ENCODE measurements at places on chromosomes 13 and 19.

DNA sequence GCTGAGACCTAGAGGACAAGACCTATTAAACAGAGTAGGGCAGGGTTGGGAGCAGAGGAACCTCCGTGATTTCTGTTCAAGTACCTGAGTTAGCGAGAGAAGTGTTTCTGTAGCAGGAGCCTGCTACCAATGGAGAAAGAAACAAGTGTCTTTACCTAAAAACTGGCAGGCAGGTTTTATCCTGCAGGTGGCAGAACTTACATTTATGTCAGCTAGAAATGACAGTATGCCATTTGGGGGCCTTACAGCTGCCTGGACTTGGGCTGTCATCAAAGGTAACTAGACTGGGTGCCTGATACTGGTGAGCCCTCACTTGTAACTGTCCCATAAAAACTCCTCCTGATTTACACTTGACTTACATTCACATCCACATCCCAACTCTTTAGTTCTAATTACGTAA is 185.3 kb upstream of the MIR17HG start:
- DNase-seq = no peak

DNA sequence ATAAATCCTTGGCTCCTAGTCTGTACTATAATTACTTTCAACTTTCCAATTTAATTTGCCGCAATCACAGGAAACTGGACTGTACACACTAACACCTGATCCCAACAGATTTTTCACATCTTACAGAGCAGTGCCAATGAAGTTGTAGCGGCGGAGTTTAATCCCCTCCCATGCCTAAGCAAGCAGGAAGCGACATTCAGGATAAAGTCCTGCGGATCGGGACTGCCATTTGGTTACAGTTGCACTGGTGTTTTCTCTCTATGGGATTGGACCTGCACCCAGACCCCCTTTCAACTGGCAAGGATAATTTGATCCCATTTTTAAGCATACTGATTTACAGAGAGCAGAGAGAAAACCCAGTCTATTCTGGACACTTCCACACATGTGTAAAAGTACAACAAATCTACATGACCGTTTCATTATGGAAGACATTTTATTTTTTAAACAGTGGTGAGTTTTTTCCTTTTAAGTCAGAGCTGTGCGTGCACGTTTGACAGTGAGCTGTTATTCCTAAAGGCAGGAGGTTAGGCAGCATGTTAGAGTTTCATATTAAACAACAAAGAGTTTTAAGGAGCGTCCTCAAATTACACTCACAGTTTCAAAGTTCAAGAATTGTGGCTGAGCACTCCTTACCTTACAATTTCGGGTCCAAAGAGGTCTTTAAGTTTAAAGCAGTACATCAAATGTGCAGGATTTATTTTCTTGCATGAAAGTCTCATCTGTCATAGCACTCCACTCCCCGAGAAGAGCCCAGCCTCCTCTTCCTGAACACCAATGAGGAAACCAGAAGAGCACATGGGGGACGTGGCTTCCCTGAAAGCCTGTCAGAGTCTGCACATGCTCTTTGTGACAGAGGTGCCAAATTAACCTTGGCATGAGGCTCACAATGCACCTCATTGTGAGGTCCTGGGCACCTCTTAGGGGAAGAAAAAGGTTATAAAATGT is 141.6 kb upstream of the RFC3 start:
- DNase-seq = no peak

DNA sequence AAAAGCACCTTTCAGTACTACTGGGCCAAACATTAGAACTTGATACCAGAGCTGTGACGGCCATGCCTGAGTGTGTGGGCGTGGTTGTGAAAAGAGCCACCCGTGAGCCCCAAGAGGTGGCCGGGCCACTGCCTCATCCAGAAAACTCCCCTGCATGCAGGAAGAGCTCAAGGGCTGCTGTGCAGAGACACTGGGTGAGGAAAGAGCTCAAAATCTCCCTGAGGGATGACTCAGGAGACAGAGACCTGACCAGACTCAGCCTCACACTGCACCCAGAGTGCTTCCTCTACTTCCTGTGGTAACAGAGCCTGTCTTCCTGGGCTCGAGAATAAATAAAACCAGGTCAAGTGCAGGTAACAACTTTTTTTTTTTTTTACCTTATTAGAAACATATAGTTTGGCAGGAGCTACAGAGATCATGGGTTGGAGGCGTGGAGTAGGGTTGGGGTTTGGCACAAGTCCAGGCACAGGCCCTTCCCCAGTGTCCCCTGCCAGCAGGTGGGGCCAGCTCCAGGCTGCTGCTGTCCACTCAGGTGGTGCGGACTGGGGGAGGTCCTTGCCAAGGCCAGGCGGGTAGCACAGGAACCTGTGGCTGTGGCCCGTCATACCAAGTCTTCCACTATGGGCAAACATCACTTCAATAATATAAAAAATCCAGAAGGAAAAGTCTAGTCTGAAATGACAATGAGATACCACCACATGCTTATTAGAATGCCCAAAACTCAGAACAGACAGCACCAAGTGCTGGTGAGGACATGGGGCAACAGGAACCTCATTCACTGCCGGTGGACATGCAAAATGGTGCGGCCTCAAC is 25.5 kb downstream of the ELL start:
- DNase-seq = peak; percentile 86

DNA sequence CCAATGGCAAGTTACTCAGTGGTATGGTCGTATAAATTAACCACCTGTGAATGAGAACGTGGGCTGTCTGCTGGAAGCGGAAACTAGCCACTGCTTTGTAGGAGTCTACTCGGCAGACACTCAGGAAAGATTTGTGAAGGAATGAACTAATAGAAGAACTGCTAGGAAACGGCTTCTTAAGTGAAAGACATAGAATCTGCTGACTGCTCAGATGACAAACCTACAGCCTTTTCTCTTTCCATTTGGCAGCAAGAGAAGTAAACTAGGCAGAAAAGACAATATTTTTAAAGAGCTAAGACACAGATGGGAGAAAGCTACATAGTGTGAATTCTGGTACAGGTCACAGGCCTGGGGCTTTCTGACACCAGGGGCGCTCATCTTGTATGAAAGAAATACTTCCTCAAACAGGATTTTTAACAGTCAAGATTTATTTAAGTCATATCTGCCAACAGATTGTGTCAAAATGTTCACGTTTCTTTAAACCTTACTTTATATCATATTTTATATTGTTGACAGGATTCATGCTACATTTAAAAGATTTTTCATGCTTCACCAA is 78.4 kb downstream of the MIPEP start:
- no peak for DNase-seq

DNA sequence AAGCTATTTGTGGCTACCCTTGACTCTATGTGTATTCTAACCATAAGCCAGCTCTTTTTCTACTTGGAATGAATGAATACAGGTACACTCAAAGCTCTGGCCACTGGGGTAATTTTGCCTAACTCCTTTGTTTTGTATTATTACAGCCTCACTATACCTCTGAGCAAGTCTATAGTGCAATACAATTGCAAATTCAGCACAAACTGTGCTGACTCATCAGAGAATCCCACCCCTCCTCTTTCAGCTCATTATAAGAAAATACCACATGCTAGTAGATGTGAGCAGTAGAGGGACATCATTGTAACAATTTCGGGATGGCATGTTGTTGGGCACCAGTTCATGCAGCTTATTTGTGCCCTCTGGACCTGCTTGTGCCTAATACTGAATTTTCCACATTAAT is 1382.2 kb downstream of the SLITRK5 start:
- DNase-seq = no peak

- DNase-seq = no peak
Measured at GRCh38 chr19:35195830-35196229, 32.7 kb downstream of the FAM187B start.

DNA sequence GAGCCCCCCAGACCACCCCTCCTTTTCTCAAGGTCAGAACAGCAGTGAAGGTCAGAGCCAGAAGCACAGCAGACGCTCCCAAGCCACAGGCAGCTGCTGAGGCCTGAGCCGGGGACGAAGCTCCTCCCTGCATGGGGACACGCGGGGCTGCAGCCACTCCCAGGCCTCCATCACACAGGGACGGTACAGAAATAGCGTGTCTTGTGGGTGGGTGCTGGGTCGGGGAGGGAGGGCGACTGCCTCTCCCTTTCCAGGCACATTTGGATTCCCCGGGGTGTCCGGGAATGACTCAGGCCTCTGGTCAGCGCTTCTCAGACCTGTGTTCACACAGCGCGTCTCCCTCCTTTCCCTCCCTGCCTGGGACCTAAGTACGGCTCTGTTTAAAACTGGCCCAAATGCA is 33.2 kb downstream of the RASA3 start:
- no peak for DNase-seq

- no peak for DNase-seq
Measured at GRCh38 chr13:23950736-23951510, 53.6 kb upstream of the C1QTNF9B start.

- DNase-seq = no peak
Measured at GRCh38 chr13:76012091-76012721, 376.1 kb downstream of the LMO7 start.

- no peak for DNase-seq
Measured at GRCh38 chr19:1189419-1189818, 15.4 kb upstream of the SBNO2 start.

GRCh38 chr13:108322206-108322824 is 52.8 kb downstream of the TNFSF13B start:
- DNase-seq = peak; percentile 23

GRCh38 chr13:44155422-44156293 is 218.0 kb upstream of the SERP2 start:
- DNase-seq = no peak

DNA sequence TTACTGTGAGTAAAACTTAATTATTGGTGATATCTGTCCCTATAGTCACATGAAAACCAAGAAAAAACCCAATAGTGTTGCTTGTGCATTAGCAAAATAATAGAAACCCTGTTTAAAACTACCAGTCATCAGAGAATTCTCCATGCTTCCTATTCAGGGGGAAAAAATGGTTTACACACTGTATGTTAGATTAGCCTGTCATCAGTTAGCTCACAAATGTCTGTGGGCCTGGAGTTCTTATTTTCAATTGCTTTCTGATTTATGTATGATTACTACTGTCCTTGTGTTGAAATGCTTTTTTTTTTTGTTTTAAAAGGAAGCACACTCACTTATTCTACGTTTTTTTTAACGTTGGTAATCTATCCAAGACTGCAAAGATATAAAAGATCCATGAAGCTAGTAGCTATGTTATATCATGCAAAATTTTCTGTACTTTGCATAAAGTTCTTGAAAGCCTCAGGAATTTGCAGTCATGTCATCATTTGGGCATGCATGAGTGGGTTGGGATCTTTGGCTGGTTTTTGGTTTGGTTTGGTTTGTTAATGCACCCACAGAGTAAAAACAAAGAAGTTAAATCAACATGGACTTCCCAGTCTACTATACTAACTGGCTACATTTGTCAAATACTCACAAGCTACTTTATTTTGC is 25.9 kb downstream of the RXFP2 start:
- DNase-seq = no peak

GRCh38 chr13:99686944-99687411 is 185.7 kb downstream of the TM9SF2 start:
- DNase-seq = no peak

DNA sequence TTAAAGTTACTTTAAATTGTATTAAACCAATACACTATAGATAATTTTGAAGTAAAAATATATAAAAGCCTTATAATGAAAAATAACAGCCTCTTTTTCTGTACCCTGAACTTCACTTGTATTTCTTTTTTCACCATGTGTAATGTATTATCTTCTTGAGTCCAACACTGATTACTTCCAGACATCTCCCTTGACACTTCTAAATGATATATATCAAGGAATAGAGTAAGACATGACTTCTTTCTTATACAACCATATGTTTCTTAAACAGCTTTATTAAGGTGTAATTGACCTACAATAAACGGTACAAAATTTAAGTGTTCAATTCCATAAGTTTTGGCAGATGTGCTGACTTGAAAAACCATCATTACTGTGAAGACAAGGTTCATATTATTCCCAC is 531.9 kb downstream of the OLFM4 start:
- no peak for DNase-seq

DNA sequence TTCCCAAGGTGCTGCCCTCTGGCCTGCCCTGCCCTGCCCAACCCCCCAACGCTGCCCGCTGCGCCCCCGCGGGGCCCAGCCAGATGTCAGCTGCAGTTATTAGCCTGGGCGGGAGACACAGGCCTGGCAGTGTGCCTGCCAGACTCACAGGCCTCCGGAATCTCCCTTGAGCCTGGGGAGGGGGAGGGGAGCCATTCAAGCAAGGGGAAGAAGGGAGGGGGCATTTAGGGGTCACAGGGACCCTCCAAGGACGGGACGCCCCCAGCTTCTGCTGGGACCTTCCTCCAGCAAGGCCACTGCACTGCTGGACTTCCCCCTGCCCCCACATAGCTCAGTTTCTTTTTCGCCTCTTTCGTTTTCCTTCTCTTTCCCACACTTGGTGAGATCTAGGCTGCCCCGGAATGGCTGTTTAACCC is 2.6 kb upstream of the JUNB start:
- peak; percentile 65 for DNase-seq

DNA sequence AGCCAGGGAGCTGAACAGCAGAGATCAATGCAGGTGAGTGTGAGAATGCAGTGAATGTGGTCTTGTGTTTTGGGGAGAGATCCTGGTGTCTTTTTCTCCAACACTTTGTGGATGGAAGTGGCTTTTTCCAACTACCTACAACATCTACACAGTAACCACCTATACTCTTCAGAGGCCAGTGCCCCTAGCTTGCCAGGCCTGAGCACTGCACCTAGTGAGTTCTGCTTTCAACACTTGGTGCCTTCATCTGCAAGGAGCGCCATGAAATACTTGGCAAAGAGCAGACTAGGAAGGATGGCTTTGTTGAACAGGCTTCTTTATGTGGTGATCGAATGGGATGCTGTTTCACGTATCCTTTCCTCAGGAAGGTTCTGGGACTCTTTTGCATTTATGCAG is 21.3 kb upstream of the HMGB1 start:
- no peak for DNase-seq

- DNase-seq = no peak
Measured at GRCh38 chr13:94928127-94928775, 215.9 kb upstream of the SOX21 start.

DNA sequence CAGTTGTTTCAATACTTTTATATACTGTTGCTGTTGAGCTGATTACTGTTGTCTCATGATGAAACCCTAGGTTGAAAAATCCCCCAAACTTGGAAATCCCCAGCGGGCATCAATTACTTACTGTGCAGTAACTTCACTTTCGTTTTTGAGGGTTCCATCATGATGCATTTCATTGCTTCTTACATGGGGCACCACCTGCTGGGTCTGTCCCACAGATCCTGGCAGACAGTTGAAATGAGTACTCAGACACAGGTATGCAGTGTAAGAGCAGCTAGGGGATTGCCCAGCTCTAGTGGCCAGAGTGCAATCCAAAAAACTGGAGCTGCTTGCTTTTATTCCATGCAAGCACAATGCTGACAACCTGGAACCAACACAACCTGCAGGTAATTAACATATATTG is 132.5 kb upstream of the ZNF91 start:
- no peak for DNase-seq

DNA sequence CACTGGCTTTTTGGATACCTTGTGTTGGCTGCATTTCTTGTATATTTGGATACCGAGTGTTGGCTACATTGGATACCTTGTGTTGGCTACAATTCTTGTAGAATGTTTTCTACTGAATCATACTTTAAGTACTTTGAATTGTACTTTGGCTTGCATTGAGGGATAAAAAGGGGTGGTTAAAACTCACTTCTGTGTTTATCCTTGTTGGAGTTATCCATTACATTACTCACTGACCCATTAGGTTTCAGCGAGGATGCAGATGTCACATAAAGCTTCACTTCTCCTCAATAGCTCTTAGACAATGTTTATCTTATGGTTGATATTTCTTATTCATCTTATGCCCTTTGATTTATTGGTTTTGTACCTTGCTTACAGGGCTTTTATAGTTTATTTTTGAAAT is 43.1 kb downstream of the PDS5B start:
- DNase-seq = no peak

- peak; percentile 58 for DNase-seq
Measured at GRCh38 chr19:48405850-48406249, 12.4 kb downstream of the GRIN2D start.

GRCh38 chr13:50783717-50784290 is 59.7 kb downstream of the DLEU7 start:
- no peak for DNase-seq
